ENCODE measurements at places on chromosomes 1 and 21. TPM values are rescaled to one million over a fixed set of nuclear protein-coding genes. Genes with fewer than 3 reads are reported as not detected.

GRCh38 chr1:179770887-179771502, 27.9 kb downstream of the FAM163A start:
- no peak overlapping the region for H3K27ac ChIP-seq
- no peak overlapping the region for H3K4me3 ChIP-seq
- DNase-seq: no peak
- H3K4me1 ChIP-seq: no peaks in the 10 kb centered on the region
- no peaks in the 10 kb centered on the region for H3K36me3 ChIP-seq
- H3K27me3 ChIP-seq: no peaks in the 10 kb centered on the region

DNA sequence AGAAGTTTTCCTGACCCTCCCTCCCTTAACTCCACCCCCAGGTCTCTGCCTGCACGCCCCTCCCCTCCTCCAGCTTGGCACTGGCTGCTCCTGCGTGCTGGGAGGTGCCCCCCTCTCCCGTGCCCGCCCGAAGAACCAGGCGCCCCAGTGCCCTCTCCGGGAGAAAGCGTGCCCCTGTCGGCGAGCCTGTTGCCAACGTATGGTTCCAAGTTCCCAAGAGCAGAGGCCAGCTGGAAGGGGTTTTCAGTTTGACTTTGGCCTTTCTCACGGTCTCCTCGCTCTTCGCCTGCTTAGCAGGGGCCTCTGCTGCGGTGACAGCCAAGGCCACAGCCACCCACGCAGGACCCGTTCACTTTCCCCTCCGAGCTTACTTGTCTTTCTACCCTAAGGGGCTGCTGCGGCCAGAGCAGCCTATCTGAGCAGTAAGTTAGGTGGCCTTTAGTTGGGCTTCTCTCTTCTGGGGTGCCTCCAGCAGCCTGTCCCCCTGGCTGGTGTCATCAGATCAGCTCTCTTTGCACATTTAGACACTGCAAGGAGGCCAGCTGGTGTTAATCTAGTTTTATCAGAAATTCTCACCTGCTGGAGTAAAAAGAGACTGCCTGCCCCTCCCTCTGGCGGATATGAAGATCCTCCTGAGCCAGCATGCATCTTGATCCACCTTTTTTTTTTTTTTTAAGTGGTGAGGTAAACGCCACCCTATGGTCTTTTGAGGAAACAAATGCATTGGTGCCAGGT, 1.5 kb downstream of the STUM start:
- peaks cover 28% of the 10 kb centered on the region for H3K4me1 ChIP-seq
- H3K36me3 ChIP-seq: no peaks in the 10 kb centered on the region
- H3K4me3 ChIP-seq: peak overlapping the region; percentile 54

Gene KIF17
- 8.4 TPM for total RNA-seq

- no peak overlapping the region for H3K27ac ChIP-seq
- no peak for DNase-seq
- H3K36me3 ChIP-seq: no peaks in the 10 kb centered on the region
- no peaks in the 10 kb centered on the region for H3K27me3 ChIP-seq
Observed at GRCh38 chr1:173395762-173396161, 81.4 kb upstream of the PRDX6 start.

GRCh38 chr1:6108937-6109614, 63.4 kb downstream of the KCNAB2 start:
- no peak overlapping the region for H3K4me3 ChIP-seq
- DNase-seq: peak; percentile 53
- no peaks in the 10 kb centered on the region for H3K4me1 ChIP-seq
- H3K27ac ChIP-seq: no peak overlapping the region
- H3K36me3 ChIP-seq: no peaks in the 10 kb centered on the region

- no peaks in the 10 kb centered on the region for H3K4me1 ChIP-seq
- no peak overlapping the region for H3K4me3 ChIP-seq
- H3K36me3 ChIP-seq: no peaks in the 10 kb centered on the region
- no peak for DNase-seq
Observed at GRCh38 chr1:214416417-214416816, 135.0 kb downstream of the PTPN14 start.

Gene C1QA
- 935 TPM for total RNA-seq

DNA sequence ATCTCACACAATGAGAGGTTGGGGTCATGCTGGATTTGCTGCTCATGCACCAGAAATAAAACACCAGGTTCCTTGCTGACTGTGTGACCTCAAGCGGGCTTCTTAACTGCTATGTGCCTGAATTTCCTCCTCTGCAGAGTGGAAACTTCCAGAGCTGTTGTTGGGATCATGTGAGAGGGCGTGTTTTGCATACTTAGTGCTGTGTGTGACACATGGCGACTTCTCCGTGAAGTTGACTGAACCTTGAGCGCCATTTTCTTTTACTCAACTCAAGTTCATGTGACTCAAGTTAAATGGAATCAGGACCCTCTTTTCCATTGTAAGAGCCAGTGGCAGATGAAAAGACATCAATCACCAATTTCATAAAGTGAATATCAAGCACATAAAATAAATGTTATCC, 224.0 kb downstream of the KIF26B start:
- no peak for DNase-seq
- no peak overlapping the region for H3K27ac ChIP-seq
- H3K27me3 ChIP-seq: no peaks in the 10 kb centered on the region
- H3K4me3 ChIP-seq: no peak overlapping the region
- no peaks in the 10 kb centered on the region for H3K36me3 ChIP-seq

Gene ERO1B
- 8.5 TPM for total RNA-seq

Gene FALEC
- not detected for total RNA-seq

- no peak overlapping the region for H3K4me3 ChIP-seq
- H3K4me1 ChIP-seq: peaks cover 80% of the 10 kb centered on the region
- H3K27me3 ChIP-seq: no peaks in the 10 kb centered on the region
Observed at GRCh38 chr1:230860617-230861384, 7.5 kb downstream of the C1orf198 start.

Gene SLC1A7
- 0.68 TPM for total RNA-seq

Gene PLA2G2C
- not detected for total RNA-seq

Gene PROK1
- total RNA-seq: not detected

Gene CFAP126
- total RNA-seq: 8.0 TPM

GRCh38 chr21:32411350-32412161, 950 bp upstream of the EVA1C start:
- H3K27ac ChIP-seq: peak overlapping the region; percentile 99
- peaks cover 7% of the 10 kb centered on the region for H3K36me3 ChIP-seq
- H3K4me1 ChIP-seq: peaks cover 50% of the 10 kb centered on the region

Gene SEMA6C
- total RNA-seq: 6.4 TPM

GRCh38 chr1:71930511-71930910, 351.8 kb downstream of the NEGR1 start:
- no peak overlapping the region for H3K27ac ChIP-seq
- DNase-seq: no peak

DNA sequence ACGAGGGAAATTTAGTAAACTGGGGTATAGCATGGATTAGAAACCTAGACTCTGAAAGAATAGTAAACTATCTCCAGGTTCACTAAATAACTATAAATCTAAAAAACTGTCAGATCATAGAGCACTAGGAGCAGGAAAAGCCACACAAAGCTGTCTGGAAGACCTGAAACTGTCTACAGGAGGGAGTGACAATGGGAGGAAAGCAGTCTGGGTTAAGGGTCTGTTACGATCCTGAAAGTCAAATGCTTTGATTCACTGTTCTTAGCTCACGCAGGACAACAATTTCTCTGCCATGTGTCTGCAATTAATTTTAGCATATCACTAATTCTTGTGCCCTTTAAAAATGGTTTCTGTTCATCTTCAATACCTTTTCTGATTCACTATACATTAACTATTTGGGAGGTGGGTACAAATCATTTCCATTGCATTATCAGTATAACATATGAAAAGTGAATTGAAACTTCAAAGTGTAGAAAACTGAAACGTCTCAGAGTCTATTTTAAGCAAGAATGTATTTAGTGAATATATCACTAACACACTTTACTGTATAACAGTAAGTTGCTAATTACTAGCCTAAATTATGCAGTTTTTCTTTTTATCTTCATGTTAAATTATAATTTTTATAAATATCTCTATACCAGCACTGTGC, 18.4 kb downstream of the CEP170 start:
- no peak for DNase-seq
- peaks cover 7% of the 10 kb centered on the region for H3K36me3 ChIP-seq
- no peak overlapping the region for H3K4me3 ChIP-seq
- H3K4me1 ChIP-seq: peaks cover 24% of the 10 kb centered on the region

DNA sequence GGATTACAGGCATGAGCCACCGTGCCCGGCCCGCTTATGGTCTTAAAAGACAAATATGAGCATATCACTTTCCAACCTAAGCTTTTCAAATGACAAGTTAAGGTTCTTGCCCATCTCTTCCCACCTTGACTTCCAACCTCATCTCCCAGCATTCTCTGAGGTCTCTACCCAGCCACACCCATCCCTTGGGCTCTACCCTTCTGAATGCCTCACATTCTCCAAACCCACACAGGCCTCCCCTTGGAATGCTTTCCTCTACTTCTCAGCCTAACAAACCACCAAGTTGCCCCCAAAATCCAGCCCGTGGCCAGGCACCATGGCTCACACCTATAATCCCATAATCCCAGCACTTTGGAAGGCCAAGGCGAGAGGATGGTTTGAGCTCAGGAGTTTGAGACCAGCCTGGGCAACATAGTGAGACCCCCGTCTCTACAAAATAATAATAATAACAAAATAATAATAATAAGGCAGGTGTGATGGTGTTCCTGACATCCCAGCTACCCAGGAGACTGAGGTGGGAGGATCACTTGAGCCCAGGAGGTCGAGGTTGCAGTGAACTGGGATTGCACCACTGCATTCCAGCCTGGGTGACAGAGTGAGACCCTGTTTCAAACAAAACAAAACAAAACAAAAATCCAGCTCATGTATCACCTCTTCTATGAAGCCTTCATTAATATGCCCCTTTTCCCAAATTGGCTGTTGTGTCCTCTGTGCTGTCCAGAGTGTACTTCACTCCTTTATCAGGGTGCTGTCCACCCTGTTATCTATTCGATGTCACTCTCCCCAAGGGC, 11.2 kb downstream of the DCST2 start:
- peaks cover 21% of the 10 kb centered on the region for H3K4me1 ChIP-seq
- no peak overlapping the region for H3K4me3 ChIP-seq
- H3K27ac ChIP-seq: no peak overlapping the region
- DNase-seq: no peak
- no peaks in the 10 kb centered on the region for H3K36me3 ChIP-seq

- no peak overlapping the region for H3K27ac ChIP-seq
- peaks cover 17% of the 10 kb centered on the region for H3K4me1 ChIP-seq
- no peaks in the 10 kb centered on the region for H3K27me3 ChIP-seq
- no peak overlapping the region for H3K4me3 ChIP-seq
- H3K36me3 ChIP-seq: no peaks in the 10 kb centered on the region
Observed at GRCh38 chr1:184563308-184563707, 176.5 kb downstream of the C1orf21 start.

DNA sequence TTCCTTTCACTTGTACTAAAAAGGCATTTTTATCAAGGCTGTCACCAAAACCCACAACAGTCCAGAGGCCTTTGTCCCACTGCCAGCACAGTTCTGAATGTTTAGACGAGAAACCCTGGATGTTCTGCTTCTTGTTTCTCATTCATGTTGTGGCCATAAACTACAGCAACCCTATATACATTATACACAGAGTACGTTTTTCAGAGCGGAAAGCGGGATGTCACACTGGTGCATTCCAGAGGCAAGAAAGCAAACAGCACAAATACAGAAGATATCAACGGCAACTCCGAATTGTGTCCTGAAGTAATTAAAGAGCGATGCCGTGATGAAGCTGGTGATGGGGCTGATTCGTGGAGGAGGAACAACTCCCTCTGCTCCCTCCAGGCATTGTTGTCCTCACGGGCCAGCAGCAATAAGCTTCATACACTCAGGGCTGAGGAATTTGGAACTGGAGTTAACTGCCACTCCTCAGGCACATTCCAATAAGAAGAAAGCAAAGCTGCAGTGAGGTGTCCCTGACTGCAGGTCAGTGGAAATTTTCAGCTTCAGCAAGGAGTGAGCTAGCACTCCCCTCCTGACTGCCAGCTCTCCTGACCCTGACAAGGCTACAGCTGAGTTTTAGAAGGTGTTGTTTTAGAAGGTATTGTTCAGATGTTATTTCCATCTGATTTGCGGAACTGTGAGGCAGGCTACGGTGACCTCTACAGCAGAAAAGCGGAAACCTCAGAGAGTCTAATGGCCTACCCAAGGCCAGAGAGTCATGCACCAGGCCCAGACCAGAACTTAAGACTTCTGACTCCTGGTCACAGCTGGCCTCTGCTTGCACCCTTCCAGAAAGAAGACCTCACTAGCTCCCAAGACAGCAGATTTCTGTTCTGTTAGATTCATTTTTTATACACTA, 149.0 kb downstream of the TGFBR3 start:
- H3K36me3 ChIP-seq: peaks cover 8% of the 10 kb centered on the region

GRCh38 chr1:184296466-184297243, 90.2 kb upstream of the C1orf21 start:
- peak overlapping the region; percentile 40 for H3K27ac ChIP-seq
- DNase-seq: peak; percentile 64
- no peaks in the 10 kb centered on the region for H3K36me3 ChIP-seq
- no peaks in the 10 kb centered on the region for H3K27me3 ChIP-seq
- H3K4me1 ChIP-seq: peaks cover 43% of the 10 kb centered on the region

Gene RAP1GAP
- 33.7 TPM for total RNA-seq

GRCh38 chr21:38223893-38224540, 32.8 kb upstream of the KCNJ15 start:
- H3K4me3 ChIP-seq: no peak overlapping the region
- no peaks in the 10 kb centered on the region for H3K27me3 ChIP-seq
- H3K27ac ChIP-seq: no peak overlapping the region

DNA sequence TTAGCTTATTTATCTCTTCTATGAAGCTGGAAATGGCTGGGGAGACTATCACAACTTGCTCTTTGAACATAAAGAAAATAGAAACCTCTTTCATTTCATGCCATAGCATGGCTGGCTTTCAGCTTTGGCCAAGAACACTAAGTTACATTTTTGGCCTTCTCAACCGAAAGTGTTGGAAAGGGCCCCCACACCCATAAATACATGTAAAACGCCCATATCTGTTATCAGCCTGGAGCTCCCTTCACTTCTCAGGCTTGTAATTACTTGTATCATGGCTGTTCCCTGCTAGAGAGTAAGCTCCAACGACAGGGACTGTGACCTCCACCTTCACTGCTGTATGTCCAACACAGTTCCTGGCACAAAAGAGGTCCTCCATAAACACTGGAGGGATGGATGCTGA, 12.7 kb upstream of the EIF4G3 start:
- no peak overlapping the region for H3K4me3 ChIP-seq
- no peaks in the 10 kb centered on the region for H3K36me3 ChIP-seq
- no peak for DNase-seq
- H3K27ac ChIP-seq: no peak overlapping the region

All from lower lobe of right lung (tissue), 2 donors.